ENCODE measurements at places on chromosomes 12 and 14.

- DNase-seq, result no peak
Observed at GRCh38 chr14:96246539-96246847, 9.5 kb upstream of the BDKRB1 start.

DNA sequence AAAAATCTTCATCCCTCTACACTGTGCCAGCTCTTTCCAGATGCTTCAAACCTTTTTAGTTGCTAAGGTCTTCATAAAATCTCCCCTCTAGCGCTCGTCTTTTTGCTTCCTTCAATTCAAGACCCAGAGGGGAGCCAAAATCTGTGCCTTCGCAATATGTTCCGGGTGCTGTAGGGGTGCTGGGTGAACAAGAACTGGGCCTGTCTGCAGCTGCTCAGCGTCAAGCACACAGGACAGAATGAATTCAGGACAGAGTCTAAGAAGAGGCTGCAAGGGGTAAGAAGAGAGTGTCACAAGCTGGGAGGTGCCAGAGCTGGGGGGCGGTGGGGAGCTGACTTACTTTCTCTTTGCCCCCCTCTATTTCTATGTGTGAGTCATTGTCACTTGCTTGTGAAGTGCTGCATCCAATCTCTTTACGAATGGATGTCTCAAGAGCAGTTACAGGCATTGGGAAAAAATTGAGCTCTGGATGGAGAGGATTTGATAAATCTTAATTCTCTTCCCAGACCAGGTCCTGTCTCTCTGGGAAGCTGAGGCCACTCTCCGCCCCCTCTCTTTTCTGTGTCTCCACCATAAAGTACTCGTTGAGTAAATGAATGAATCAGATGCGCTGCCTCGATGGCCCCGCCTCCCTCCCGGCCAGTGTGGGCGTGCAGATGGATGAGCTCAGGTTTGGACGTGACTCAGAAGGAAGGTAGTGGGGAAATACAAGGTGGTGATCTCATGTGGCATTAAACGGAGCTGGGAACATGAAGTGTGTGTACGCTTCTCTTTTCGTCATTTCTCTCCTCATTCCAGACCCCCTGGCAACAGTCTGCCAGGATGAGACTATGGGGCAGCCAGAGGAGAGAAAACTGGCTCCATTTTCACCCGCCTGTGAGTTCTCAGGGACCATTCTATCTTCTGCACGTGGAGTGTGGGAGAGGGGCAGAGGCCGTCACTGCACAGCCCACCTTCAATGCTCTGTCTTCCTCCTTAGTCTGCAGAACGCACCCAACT, 91.3 kb downstream of the TSPAN9 start:
- no peak for DNase-seq

DNA sequence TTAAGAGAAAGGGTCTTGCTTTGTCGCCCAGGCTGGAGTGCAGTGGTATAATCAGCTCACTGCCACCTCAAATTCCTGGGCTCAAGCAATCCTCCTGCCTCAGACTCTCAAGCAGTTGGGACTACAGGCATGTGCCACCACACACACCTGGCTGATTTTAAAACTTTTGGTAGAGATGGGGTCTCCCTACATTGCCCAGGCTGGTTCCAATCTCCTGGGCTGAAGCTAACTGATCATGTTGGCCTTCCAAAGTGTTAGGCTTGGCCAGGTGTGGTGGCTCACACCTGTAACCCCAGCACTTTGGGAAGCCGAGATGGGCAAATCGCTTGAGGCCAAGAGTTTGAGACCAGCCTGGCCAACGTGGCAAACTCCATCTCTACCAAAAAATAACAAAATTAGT, 43.9 kb upstream of the GCH1 start:
- DNase-seq, result no peak

DNA sequence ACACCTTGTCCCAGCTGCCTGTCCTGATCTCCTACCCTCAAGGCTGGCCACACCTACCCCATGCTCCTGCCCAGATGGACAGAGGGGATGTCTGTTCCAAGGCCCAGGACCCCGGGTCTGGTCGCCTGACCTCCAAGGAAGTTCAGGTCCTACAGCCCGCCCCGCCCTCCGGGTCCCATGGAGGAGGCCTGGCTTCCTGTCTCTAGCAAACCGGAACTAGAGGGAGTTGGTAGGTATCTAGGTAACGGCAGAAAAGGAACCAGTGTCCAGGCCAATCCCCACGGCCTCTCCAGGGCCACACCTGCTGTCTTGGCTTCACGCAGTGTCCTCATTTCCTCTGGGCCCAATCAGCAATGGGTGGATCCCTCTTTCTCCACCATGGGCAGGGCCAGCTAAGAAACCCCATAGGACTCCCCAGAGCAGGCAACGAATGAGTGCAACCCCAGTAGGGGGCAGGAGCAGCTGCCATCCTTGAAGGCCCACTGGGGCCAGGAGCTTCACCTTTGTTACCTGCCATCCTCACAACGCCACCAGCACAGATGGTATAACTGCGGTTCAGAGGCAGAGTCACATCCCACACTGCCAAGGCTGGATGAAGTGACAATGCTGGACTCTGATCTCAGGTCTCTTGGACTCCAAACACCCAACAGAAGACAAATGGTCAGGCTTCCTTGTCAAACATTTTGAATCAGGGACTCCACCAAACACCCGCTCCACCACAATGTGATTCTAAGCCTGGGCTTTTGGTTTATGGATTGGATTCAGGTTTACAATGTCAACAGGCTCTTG, 25.1 kb upstream of the RPLP0 start:
- no peak for DNase-seq

Measured in stimulated activated CD8-positive, alpha-beta memory T cell treated with anti-CD3 and anti-CD28 coated beads, Interleukin-7, amount 100 ng/mL, for 1 hour (primary cell).